Foreskin keratinocyte (primary cell): ENCODE measurements at places on chromosomes 13 and 19. TPM values are rescaled to one million over a fixed set of nuclear protein-coding genes. Genes with fewer than 3 reads are reported as not detected.

The SLC25A42 gene
- 2.6 and 2.7 TPM in 2 replicates for total RNA-seq

The CPB2 gene
- total RNA-seq: not detected in 2 replicates

The SLC10A2 gene
- 0.39 and 0.95 TPM in 2 replicates for total RNA-seq

The POGLUT2 gene
- total RNA-seq: 12.5 and 14.1 TPM in 2 replicates

DNA sequence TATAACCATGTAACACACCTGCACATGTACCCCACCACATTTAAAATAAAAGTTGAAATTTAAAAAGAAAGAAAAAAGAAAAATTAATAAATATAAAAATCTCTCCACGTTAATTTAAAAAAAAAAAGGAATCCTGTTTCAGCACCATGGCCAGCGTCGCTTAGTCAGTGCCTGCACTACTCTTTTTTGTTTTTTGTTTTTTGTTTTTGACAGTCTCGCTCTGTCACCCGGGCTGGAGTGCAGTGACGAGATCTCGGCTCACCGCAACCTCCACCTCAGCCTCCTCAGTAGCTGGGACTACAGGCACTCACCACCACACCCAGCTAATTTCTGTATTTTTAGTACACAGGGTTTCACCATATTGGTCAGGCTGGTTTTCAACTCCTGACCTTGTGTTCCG lies 835.9 kb downstream of the UQCRFS1 start:
- DNase-seq: no peak

DNA sequence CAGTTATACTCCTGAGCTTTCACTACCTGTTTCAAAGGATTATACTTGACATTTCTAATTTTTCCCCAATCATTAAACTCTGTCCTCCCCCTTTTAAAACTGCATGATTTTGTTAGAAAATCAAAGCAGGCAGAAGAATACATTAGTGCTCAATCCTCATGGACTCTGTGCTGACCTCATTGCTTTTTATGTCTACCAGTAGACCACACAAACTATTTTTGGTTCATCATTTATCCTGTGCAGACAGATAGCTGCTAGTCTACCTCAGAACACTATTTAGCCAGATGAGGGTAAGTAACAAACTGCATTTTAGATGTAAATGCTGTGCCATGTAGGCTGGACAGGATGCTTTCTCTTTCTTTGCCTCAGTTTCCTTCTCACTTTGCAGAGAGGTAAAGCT lies 235.9 kb downstream of the DCT start:
- DNase-seq: no peak

GRCh38 chr19:43395561-43395960 lies 19.1 kb upstream of the TEX101 start:
- DNase-seq: peak; percentile 53

DNA sequence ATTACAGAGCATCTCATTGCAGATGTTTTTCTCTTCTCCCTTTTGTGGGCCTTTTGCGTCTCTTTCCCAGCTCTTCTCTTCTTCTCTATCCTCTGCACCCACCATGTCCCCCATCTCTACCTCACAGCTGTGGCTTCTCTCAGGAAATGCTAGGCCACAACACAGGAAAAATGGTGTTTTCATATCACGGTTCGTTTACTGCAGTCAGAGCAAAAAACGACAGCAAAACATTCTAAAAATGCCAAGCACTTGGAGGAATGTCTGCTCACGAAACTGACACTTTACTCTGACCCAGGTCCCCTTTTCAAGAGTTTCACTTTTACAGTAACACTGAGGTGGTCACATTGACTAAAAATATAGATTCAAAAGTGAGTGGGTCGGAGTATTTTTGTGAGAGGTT lies 152.2 kb downstream of the DCT start:
- no peak for DNase-seq

- DNase-seq: no peak
These were observed 11.1 kb downstream of the PPP5C start for GRCh38 chr19:46357846-46358583.

DNA sequence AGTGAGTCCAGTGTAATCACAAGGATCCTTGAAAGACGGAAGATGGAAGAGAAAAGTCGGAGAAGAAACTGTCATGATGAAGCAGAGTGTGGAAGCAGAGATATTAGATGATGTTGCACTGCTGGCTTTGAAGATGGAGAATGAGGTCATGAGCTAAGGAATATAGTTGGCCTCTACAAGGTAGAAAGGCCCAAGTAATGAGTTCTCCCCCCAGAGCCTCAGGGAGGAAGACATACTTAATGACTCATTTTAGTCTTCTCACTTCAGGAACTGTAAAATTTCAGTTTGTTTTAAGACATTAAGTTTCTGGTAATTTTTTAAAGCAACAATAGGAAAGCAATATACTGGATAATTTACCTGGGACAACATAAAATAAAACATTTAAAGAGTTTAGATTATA lies 1331.5 kb upstream of the PCDH20 start:
- no peak for DNase-seq

GRCh38 chr19:43781630-43782310 lies 997 bp upstream of the KCNN4 start:
- DNase-seq: no peak

DNA sequence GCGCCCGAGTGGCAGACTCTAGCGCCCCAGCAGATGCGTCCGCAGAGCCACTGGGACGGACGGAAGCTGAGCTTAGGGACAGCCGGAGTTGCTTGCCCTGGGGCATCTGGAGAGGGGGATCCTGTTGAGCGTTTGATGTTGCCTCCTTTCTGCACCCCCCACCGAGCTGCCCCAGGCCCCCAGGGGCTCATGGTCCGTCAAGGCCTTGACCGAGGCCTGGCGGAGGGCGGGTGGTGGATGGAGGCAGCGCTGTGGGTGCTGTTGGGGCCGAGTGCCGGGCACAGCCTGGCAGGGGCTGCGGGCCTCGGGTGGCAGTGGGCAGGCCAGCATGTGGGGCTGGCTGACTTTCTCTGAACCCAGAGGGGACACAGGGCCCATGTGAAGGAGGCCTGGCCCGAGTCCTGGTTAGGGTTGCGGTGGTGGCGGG lies 2.7 kb downstream of the CSNK1G2 start:
- no peak for DNase-seq

DNA sequence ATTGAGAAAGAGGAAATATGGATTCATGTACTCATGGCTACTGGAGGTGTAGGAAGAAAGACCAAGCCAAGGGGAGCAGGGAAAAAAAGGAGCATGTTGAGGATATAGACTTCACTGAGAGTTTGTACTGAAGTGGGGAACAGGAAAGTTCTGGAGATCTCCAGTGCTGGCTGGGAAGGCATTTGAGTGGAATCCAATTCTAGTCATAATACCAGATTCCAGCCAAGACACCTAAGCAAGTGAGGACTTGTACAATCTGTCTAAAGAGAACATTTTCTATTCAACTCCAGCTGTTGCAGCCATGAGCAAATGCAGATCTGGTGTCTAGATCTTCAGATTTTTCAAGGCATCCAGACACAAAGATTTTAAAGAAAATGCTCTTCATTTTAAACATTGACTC lies 412.5 kb downstream of the OXGR1 start:
- DNase-seq: peak; percentile 29

- DNase-seq: no peak
These were observed 17.8 kb downstream of the ALOX5AP start for GRCh38 chr13:30753030-30753616.

- DNase-seq: no peak
These were observed 316 bp upstream of the ZNF530 start for GRCh38 chr19:57599377-57599760.

GRCh38 chr13:79423801-79424642 lies 18.0 kb upstream of the RBM26 start:
- no peak for DNase-seq

GRCh38 chr13:35092751-35093150 lies 150.7 kb downstream of the NBEA start:
- no peak for DNase-seq
